T-helper 17 cell (primary cell): ENCODE measurements at places on chromosomes 4 and X.

DNA sequence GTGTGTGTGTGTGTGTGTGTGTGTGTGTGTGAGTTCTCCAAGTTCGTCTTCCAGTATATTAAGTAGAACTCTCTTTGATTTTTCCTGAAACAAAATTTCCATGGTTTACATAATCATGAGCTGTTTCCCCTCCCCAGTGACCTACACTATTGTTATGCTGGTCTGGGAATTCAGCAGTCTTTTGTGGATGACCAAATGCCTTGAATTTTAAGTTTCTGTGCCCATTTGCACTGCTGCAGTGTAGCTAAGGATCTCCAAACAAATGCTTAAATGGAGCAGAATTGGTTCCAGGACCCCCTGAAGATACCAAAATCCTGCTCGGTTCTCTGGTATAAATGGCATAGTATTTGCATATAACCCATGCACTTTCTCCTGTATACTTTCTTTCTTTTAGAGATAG lies 77.2 kb upstream of the SLC34A2 start:
- DNase-seq = no peak

DNA sequence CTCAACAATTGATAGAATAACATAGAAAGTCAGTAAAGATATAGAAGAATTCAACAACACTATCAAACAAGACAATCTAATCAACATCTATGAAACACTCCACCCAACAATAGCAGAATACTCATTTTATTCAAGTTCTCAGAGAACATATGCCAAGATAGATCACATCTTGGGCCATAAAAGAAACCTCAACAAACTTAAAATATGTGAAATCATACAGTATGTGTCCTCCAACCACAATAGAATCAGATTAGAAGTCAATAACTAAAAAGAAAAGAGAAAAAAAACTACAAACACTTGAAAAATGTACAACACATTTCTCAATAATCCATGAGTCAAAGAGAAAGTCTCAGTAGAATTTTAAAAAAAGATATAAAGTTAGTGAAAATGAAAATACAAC lies 78.6 kb upstream of the LDB2 start:
- no peak for DNase-seq

GRCh38 chr4:7978489-7978888 lies 38.8 kb upstream of the AFAP1 start:
- DNase-seq = no peak

- DNase-seq = no peak
Observed at GRCh38 chr4:69104719-69105275, 8.5 kb downstream of the UGT2B7 start.

DNA sequence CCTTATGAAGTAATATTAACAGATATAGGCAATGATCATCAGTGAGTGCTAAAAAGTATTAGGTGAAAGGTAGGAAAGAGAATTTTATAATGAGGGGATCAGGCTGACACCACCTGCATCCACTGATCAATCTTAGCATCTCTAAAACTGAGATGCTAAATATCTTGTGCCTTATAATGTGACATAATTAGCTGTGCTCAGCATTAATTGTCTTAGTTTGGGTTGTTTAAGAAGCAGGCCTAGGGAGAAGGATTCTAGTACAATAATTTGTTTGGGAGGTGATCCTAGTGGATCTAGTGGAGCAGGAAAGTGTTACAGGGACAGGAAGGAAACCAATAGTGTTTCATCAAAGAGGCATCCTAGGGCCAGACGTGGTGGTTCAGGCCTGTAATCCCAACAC lies 22.2 kb upstream of the PAPSS1 start:
- DNase-seq = no peak

- DNase-seq = no peak
Observed at GRCh38 chr4:90127706-90128345, 632 bp downstream of the CCSER1 start.

- no peak for DNase-seq
Observed at GRCh38 chr4:38075370-38076152, 115.4 kb downstream of the PTTG2 start.

DNA sequence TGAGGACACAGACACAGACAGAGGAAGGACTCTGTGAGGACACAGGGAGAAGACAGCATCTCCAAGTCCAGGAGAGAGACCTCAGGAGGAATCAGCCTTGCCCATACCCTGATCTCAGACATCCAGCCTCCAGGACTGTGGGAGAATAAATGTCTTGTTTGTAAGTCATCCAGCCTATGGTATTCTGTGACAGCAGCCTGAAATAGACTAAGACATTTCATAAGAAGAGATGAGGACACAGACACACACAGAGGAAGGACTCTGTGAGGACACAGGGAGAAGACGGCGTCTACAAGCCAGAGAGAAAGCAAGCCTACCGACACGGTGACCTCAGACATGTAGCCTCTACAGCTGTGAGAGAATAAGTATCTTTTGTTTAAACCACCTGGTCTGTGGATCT lies 112.1 kb downstream of the DHRSX start:
- no peak for DNase-seq

GRCh38 chr4:66279084-66279483 lies 608.8 kb upstream of the EPHA5 start:
- DNase-seq = no peak

GRCh38 chr4:159272273-159273140 lies 169.6 kb downstream of the RAPGEF2 start:
- no peak for DNase-seq

- no peak for DNase-seq
Observed at GRCh38 chr4:41822325-41822724, 73.8 kb upstream of the PHOX2B start.

DNA sequence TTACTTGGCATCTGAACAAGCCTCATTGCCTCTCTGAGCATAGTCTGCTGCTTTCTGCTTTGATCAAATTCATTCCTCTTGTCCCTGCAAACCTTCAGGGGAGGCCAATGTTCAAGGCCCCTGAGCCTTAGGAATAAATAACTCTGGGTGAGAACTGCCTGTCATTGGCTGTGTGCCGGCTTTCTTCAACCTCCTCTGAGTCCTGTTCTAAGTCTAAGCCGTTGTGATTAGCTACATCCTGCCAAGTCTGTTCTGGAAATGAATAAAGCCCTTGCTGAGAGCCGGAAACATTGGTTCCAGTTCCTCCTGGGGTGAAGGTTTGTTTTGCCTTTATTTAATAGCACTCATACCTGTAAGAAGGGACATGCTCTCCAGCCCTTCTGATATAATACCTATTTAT lies 13.8 kb downstream of the RNF4 start:
- no peak for DNase-seq

DNA sequence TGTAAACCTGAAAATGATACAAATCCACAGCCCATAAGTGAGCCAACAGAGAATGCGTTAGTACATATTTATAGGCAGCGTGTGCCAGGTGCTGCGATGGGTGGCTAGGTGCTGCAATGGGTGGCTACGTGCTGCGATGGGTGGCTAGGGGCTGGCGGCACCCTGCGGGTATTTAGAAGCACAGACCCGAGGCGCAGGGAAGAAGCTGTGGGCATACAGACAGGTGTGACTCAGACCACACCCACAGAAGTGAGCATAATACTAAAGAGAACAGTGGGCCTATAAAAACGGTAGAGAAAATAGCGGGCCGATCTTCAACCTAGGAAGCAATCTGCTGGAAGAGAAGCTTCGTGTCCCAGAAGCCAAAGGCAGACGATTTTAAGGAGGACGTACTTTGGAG lies 81.1 kb downstream of the FAT1 start:
- no peak for DNase-seq

- no peak for DNase-seq
Observed at GRCh38 chr4:108045687-108046024, 56.0 kb downstream of the HADH start.

- DNase-seq = no peak
Observed at GRCh38 chr4:73275318-73275654, 16.7 kb upstream of the ANKRD17 start.

GRCh38 chrX:77814210-77814609 lies 28.2 kb upstream of the ATRX start:
- no peak for DNase-seq

- DNase-seq = no peak
Observed at GRCh38 chr4:59759082-59759825, 1440.9 kb upstream of the ADGRL3 start.

- no peak for DNase-seq
Observed at GRCh38 chrX:120463241-120463640, 5.9 kb downstream of the LAMP2 start.

DNA sequence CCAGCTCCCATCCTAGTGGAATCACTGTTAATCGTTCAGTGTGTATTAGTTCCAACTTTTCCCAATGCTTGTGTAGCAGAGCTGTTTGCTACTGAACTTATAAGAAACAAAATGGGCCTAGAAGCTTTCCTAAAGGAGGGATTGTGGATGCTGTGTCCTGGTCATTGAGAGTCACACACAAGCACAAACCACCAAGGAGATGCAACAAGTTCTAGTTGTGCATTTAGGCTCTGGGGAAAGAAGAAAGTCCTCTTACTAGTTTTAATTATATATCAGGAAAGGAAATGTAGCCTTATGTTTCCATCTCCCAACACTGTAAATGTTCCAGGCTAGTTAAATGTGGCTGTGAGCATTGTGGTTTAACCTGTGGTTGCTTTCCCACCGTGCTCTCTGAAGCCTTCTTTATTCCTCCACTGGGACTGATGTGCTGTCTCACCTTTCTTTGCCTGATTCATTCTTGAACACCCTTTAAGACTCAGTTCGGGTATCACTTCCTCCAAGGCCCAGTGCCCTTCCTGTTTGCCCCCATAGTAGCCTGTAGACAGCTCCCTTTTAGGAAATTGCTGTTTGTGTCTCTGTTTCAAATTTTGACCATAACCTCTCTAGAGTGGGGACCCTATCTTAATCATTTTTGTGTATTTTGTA lies 34.3 kb downstream of the ATP10D start:
- DNase-seq = no peak

DNA sequence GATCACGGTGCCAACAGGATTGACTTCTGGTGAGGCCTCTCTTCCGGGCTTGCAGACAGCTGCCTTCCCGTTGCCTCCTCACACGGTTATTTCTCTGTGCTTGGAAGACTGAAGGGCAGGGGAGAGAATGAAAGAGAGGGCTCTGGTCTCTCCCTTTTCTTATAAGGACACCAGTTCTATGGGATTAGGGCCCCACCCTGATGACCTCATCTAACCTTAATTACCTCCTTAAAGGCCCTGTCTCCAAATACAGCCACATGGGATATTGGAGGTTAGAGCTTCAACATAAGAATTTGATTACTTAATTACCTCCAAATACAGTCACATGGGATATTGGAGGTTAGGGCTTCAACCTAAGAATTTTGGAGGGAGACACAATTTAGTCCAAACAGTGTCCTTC lies 46.5 kb downstream of the EVC start:
- DNase-seq = no peak

DNA sequence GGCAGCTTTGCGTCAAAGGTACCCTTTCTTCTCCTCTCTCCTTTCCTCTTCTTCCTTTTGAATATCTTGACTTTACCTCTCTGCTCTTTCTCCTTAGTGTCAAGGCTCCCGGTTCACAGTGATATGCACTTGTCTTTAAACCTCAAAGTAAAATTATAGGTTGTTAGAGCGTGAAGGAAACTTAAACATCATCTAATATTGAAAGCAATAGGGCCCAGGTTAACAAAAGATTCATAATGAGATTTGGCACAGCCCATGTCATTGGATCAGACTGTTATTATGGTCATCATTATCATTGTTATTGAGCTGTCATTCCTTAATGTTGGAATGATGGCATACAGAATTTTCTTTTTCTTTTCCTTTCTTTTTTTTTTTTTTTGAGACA lies 32.5 kb downstream of the FTHL17 start:
- DNase-seq = no peak

DNA sequence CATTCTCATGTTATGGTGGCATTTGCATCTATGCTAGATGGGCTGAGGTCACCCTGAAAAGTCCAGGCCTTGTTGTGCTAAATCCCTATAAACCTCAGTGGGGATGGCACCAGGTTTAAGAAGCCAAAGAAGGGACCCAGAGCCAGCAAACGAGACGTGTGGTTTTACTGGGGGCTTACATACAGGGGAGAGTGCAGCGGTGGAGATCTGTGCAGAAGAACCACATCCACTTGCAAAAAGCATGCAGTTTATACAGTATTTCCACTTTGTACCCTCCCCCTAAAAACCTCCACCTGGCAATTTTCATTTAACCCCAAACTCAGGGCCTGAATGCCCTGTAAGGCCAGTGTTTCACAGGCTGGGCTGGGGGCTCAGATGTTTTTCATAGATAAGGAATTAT lies 134.9 kb upstream of the GATB start:
- no peak for DNase-seq

GRCh38 chr4:169899295-169899694 lies 126.9 kb downstream of the MFAP3L start:
- no peak for DNase-seq

DNA sequence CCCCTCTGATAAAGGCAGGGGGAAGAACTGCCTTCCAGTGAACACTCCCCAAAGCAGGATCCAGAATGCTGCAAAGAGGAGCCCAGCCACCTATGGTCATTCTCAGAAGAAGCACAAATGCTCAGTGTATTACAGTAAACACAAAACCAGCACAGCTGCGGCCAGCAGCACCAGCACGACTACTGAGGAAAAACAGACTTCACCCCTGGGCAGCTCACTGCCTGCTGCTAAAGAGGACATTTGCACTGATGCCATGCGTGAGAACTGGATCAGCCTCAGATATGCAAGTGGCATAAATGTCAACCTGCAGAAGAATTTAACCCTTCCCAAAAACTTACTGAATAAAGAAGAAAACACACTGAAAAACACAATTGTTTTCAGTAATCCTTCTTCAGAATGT lies 80.2 kb upstream of the TLR2 start:
- no peak for DNase-seq

- DNase-seq = no peak
Observed at GRCh38 chr4:37615720-37616063, 70.5 kb downstream of the RELL1 start.

DNA sequence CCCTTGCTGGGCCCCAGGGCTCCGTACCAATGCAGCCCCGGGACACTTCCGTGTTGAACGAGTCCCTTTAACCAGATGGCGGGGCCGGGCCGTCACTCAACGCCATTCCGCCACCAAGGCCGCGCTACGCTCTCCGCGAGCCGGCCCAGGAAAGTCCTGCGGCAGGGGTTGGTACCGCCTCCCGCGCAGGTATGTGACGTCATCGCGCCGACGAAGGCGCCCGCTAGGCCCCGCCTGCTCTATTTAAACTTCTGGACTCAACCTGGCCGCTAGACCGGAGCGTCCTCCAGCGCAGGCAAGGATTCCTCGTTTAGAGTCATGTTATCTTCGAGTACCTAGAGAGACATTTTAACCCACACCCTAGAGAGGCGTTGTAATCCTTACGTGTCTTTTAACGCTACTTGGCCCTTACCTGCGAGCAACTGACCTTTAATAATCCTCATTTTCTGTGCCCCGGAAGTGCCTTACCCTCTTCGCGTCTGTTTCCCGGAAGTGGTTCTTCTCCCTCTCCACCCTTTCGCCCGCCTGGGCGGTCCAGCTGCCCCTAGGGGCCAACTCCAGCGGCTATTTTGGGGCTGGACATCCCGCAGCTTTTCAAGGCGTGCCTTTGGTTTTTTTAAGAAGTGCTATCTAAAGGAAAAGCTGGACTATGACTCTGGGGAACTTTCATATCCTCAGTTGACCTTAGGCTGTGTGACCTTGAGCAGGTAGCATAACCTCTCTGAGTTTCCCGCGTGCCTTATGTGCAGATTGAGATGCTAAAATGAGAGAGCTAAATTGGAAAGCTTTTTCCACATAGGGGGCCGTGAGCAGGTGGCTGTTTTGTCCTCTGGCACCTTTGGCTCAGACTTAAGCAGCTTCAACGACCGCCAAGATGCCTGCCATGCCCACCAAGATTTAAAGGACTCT lies at the start of gene PNPLA4:
TSS of gene PNPLA4 (minus strand) at position 155 of the 909 bp plus-strand sequence. CDS start 1,294 bp downstream, outside the sequence.
- peak; percentile 62 for DNase-seq

- DNase-seq = no peak
Observed at GRCh38 chrX:110183314-110183713, 134.6 kb downstream of the AMMECR1 start.

- DNase-seq = no peak
Observed at GRCh38 chrX:16739574-16739973, 20.2 kb downstream of the SYAP1 start.

GRCh38 chr4:109053257-109053656 lies 249.2 kb downstream of the COL25A1 start:
- DNase-seq = no peak
